Vagina (tissue), 2 donors: ENCODE measurements at places on chromosomes 11 and 22.
A peak's percentile ranks its signal among the peaks of the same experiment; 100 is the strongest.

GRCh38 chr11:64321533-64321932, 3.6 kb downstream of the PRDX5 start:
- DNase-seq, result peak; percentile 85
- peaks cover 11% of the 10 kb centered on the region for H3K36me3 ChIP-seq
- H3K4me1 ChIP-seq, result peaks cover 45% of the 10 kb centered on the region
- no peaks in the 10 kb centered on the region for H3K27me3 ChIP-seq
- no peak overlapping the region for H3K4me3 ChIP-seq

- H3K36me3 ChIP-seq, result no peaks in the 10 kb centered on the region
- H3K4me1 ChIP-seq, result no peaks in the 10 kb centered on the region
- DNase-seq, result no peak
Observed at GRCh38 chr22:25497716-25498115, 66.8 kb upstream of the GRK3 start.

- no peaks in the 10 kb centered on the region for H3K27me3 ChIP-seq
- H3K36me3 ChIP-seq, result no peaks in the 10 kb centered on the region
- H3K4me3 ChIP-seq, result no peak overlapping the region
- DNase-seq, result no peak
- no peaks in the 10 kb centered on the region for H3K4me1 ChIP-seq
- no peak overlapping the region for H3K27ac ChIP-seq
Observed at GRCh38 chr11:17004486-17005148, 9.6 kb downstream of the PLEKHA7 start.

- no peak overlapping the region for H3K27ac ChIP-seq
- H3K27me3 ChIP-seq, result no peaks in the 10 kb centered on the region
- peaks cover 19% of the 10 kb centered on the region for H3K4me1 ChIP-seq
- no peaks in the 10 kb centered on the region for H3K36me3 ChIP-seq
- DNase-seq, result no peak
Observed at GRCh38 chr11:57069942-57070341, 81.2 kb downstream of the OR5AK2 start.

DNA sequence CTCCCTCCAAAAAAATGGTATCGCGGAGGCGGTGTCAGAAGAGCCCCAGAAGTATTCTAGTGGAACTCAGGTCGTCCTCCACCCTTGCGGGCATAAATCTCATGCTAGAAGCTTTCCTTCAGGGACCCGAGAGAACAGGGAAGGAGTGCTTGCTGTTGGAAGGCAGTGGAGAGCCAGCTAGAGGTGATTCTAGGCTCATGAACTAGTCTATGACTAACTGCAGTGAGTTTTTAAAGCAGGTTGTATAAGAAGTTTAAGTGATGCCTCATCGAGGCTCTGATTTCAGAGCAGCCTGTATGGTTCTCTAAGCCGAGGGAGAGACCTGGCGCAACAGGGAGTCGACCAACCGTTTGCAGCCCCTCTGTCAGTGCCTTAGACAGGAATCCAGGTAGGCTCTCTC, 85.7 kb downstream of the TBC1D22A start:
- H3K27ac ChIP-seq, result no peak overlapping the region
- peak; percentile 60 for DNase-seq
- H3K36me3 ChIP-seq, result no peaks in the 10 kb centered on the region
- H3K4me1 ChIP-seq, result peaks cover 23% of the 10 kb centered on the region
- no peaks in the 10 kb centered on the region for H3K27me3 ChIP-seq
- H3K4me3 ChIP-seq, result no peak overlapping the region

- no peaks in the 10 kb centered on the region for H3K4me1 ChIP-seq
- no peak for DNase-seq
- no peak overlapping the region for H3K27ac ChIP-seq
- H3K4me3 ChIP-seq, result no peak overlapping the region
Observed at GRCh38 chr22:43838161-43838560, 24.2 kb downstream of the SULT4A1 start.

DNA sequence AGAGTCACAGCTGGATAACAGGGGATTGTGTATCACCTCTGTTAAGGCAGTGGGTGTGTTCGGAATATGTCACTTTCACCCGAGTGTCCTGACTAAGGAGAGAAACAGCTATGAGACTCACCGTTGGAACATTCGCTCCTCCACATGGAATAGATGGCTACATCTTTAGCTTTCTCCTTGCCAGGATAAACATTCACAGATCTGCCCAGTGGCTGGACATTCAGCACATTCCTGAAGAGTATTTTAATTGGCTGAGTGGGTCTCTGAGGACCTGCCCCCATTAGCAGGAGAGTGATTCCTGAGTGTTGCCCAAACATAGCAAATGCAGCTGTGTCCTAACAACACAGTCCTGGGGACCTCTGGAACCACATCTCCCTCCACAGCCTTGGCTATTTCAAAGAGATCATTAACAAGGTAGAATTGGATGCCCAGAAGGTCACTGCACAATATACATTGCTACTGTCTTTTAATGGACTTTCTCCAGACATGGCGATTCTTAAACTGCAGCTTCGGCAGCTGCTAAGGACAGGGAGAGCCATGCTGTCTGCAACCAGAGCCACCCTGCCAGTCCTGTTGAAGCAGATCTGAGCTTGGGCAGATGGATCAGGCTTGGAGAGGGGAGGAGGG, 435.0 kb upstream of the CADM1 start:
- H3K4me3 ChIP-seq, result no peak overlapping the region
- no peaks in the 10 kb centered on the region for H3K27me3 ChIP-seq
- no peak for DNase-seq
- no peaks in the 10 kb centered on the region for H3K36me3 ChIP-seq
- H3K4me1 ChIP-seq, result no peaks in the 10 kb centered on the region

GRCh38 chr11:130638624-130639023, 190.2 kb downstream of the ADAMTS15 start:
- no peaks in the 10 kb centered on the region for H3K27me3 ChIP-seq
- peaks cover 10% of the 10 kb centered on the region for H3K4me1 ChIP-seq
- no peak for DNase-seq
- H3K36me3 ChIP-seq, result no peaks in the 10 kb centered on the region
- H3K4me3 ChIP-seq, result no peak overlapping the region

DNA sequence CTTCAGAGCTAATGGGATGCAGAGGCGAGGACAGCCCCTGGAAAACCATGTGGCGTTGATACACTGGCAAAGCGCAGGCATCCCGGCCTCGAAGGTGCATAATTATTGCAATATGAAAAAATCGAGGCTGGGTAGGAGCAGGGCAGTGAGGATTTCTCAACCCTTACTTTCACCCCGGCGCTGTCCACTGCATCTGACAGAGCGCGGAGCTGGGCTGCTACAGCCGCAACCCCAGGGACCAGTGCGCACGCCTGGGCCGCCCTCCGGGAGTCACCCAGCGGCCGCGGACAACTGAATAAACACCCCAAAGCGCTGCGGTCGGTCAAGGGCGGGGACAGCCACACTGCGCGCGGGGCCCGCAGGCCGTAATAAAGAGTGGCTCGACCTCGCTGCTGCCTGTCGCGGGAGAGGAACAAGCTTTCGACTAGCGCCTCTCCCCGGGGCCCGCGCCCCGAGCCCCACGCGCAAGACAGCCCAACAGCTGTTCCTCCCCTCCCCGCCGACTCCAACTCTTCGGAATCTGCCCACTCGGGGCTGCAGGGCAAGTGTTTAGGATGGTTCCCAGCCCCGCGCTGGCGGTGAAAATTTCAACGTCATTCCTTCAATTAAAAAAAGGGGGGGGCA, 3.6 kb upstream of the WT1 start:
- DNase-seq, result no peak
- no peaks in the 10 kb centered on the region for H3K36me3 ChIP-seq
- peaks cover 30% of the 10 kb centered on the region for H3K4me1 ChIP-seq
- no peaks in the 10 kb centered on the region for H3K27me3 ChIP-seq
- peak overlapping the region; percentile 83 for H3K4me3 ChIP-seq

GRCh38 chr11:1241706-1242105, 18.8 kb downstream of the MUC5B start:
- H3K36me3 ChIP-seq, result no peaks in the 10 kb centered on the region

DNA sequence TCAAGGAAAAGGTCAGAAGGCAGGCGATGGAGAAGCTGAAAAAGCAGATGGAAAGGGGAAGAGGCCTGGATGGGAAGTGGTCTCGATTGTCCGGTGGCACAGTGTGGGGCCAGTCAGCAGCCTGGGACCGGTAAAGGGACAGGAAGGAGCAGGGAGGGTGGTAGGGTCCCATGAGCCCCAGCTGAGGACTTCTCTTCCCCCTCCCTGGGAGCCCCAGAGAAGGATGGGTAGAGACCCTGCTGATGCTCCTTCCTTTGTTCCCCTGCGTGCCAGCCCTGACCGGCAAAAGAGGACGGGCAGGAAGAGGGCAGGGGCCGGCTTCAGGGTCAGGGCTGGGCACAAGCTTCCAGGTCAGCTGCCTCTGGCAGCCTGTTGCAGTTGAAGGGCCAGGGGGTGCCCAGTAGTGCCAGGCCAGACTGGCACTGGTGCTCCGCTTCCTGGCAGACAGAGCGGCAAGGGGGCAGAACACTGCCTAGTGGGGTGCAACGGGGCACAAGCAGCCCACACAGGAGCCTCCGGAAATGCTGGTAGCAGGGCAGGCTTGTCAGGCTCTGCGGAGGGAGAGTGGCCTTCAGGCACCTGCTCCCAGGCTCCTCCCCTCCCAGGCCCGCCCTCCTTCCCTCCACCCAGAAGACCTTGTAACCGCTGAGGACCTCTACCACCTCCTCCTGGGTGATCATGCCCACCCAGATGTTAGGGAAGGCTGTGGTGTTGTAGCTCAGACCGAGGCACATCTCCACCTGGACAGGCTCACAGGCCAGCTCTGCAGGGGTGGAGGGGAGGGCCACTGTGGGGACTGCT, 739 bp upstream of the C1QTNF5 start:
- H3K36me3 ChIP-seq, result no peaks in the 10 kb centered on the region
- DNase-seq, result no peak
- no peaks in the 10 kb centered on the region for H3K27me3 ChIP-seq
- H3K27ac ChIP-seq, result peak overlapping the region; percentile 96
- peaks cover 46% of the 10 kb centered on the region for H3K4me1 ChIP-seq
